ENCODE measurements at places on chromosomes 5 and 9.

- DNase-seq: no peak
These were observed 64.6 kb downstream of the PSMB7 start for GRCh38 chr9:124350494-124351263.

DNA sequence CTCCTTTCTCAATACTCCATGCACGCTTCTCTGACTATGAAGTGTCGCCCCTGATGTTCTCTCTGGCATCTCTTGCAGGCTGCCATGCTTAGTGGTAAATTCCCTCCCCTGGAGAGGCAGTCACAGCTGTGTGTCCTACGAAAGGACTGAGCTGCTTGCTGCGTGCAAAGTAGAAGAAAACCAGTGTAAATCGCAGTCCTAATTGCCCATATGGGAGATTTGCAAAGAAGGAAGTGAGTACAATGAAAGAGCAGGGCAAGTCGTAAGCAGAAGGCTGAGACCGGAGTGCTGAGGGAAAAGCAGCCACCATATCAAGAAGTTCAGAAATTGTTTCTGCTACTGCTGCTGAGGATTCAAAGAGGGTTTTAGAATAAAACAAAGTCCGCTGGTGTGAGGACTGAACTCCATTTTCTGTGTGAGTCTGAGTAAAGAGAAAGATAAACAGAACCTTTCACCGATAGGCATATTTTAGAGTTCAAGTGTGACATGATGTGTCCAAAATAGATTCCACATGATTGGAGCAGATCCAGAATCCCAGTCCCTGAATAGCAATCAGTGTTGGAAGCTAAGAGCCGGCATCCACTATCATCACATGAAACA is 507.8 kb upstream of the MPDZ start:
- DNase-seq: no peak

DNA sequence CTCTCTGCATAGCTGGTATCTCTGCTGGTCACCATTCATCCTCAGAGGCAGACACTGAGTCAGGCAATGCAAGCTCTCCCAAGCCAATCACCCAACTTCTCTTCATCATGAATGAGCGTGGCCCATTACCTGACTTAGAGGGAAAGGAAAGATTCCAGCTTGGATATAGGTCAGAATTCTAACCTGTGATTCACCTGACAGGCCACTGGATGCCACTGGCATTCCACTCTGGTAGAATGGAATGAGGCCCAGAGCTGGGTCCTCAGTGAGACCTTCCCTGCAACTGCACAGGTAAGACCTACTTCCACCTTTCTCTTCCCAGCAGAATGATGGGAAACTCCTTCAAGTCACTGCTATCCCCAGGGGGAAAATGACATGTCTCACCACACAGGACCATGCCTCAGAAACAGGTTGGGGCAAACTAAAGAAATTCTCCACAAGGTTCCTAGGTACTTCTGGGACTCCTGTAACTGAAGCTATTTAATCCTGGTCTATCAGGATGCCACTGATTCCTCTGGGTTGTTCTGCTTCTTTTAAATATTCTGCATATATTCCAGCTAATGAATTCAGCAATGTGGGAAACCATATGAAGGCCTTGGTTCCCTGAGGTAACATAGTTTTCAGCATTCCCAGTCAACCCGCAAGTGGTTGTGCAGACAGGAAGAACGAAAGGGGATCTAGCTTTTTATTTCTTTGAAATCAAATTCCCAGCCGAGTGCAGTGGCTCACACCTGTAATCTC is 62.0 kb downstream of the SUSD1 start:
- DNase-seq: no peak

GRCh38 chr9:102728946-102729345 is 266.2 kb upstream of the CYLC2 start:
- no peak for DNase-seq

GRCh38 chr5:16784843-16785791 is 151.0 kb downstream of the MYO10 start:
- DNase-seq: no peak

- no peak for DNase-seq
These were observed 3.1 kb downstream of the LHX3 start for GRCh38 chr9:136201609-136202453.

- DNase-seq: no peak
These were observed 22.3 kb downstream of the BNC2 start for GRCh38 chr9:16848179-16848578.

DNA sequence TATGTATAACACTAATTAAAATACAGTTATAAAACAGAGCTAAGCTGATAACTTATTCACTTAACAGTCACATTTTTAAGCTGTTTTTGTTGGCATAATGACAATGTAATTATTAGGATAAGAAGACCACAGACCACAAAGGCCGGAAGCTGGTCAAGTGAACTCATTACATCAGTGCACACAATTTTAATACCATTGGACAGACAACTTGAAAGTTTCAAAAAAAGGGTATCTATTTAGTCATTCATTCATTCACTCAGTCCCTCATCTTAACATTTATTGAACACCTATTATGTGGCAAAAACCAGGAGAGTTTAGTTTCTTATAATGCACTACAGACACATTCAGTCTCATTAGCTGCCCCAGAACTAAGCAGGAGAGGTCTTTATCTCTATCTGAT is 11.6 kb downstream of the ERP44 start:
- no peak for DNase-seq

DNA sequence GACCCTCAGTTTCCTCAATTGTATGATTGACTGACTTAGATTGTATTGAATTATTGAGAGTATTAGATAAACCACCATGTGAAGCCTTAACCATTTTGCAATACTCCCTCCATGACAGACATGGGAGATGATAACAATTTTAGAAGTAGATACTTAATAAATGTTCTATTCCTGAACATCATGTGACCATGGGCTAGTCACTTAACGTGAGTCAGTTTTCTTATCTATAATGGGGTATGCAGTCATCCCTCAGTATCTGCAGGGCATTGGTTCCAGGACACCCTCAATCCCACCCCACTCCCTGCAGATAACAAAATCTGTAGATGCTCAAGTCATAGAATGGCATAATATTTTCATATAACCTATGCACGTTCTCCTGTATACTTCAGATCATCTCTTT is 31.0 kb downstream of the SNX18 start:
- DNase-seq: no peak

DNA sequence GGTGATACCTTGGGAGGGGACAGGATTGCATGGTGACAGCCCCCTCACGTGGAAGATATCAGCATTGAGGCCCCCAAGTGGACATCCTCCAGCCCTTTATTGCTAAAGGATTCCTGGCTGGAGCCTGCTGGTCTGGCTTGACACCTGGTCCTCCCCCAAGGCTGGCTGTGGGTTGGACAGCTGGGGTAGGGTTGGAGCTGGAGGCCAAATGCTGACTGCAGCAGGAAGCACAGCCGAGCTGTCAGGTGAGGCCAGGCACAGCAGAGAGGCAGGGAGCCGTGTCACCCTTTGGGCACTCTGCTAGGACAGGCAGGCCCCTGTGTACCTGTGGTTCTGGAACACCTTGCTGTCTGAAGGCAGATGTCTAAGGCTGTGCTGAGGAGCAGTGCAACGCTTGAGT is 2.2 kb downstream of the CACFD1 start:
- no peak for DNase-seq

- DNase-seq: no peak
These were observed 1.5 kb downstream of the WHRN start for GRCh38 chr9:114503522-114504340.

DNA sequence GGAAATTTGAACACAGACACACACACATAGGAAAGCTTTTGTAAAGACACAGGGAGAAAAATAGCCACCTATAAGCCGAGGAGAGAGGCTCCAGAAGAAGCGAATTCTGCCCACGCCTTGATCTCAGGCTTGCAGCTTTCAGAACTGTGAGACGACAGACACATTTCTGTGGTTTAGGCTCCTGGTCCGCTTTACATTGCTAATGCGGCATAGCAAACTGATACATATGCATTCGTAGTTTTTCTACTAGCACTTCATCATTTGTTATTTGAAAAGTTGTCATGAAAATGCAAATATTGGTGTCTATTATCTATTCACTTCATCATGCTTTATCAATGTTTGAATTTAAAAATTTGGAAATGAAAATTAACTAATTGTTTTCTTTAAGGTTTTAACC is 674.9 kb downstream of the SEMA5A start:
- no peak for DNase-seq

- DNase-seq: no peak
These were observed 772.3 kb downstream of the MAT2B start for GRCh38 chr5:164277720-164278119.

DNA sequence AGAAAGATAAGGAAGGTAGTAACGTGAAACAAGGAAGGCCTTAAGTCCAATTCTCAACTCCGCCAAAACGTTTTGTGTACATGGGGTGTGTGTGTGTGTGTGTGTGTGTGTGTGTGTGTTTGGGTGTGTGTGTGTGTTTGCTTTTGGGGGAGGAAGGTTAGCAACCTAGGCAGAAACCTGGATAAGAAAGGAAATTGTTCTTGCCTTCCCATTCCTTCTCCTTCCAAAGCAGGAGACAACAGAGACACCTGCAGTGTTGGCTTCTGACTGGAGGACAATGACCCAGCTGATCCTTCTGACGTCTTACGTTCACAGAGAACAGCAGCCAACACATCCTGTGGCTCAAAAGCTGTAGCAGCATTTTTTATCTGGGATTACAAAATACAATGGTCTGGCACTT is 4.1 kb upstream of the CCNG1 start:
- DNase-seq: no peak

DNA sequence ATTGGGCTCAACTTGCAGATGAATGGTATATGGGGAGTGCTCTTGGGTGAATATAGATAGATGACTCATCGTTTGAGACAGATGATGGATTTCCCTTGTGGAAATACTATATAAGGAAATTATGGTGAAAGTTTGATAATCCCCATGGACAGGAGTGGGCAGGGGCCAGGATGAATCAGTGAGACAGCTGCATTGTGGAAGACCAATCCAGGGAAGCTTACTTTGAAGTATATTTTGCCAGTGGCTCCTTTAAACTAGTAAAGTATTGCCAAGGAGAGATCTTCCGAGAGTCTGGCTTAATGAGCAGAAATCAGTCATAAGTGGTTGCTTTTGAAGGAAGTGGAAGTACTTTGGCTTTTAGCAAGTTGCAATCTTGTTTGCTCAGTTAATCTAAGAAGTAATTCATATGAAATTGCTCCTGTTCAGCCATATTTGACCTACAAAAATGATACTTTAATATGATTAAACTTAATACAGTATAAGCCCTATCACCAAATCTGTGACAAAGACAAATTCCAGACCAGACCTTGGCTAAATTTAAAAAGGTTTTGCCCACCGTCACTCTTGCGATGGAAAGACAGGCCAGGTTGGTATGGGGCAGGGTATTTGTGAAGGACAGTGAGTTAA is 9.3 kb upstream of the TNC start:
- DNase-seq: no peak

DNA sequence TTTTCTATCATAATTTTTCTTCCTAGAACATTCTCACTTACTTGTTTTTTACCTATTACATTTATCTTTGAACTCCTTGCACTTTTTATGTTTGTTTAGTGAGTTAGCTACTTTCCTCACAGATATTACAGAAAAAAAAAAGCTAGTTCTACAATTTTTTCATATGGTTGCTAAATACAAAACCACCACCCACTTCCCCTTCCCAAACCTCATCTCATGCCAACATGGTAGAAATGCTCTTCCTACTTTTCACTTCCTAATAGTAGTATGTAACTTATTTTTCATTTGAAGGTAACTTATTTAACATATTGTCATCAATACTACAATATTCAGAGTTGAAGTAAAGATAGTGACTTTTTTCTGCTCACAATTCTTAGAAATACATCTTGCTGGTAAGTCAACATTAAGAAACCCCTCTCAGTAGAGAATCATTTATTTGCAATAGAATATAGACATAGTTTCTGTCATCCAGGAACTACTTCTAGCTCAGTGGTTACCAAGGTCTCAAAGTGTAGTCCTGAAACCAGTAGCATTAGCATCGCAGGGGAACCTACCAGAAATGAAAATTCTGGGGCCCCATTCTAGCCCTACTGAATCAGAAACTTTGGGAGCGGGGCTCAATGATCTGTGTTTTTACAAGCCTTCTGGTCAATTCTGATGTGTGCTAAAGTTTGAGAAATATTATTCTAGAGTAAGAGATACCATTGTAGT is 1124.6 kb downstream of the DTWD2 start:
- no peak for DNase-seq

- no peak for DNase-seq
These were observed 40.5 kb upstream of the TMC1 start for GRCh38 chr9:72480921-72481320.

DNA sequence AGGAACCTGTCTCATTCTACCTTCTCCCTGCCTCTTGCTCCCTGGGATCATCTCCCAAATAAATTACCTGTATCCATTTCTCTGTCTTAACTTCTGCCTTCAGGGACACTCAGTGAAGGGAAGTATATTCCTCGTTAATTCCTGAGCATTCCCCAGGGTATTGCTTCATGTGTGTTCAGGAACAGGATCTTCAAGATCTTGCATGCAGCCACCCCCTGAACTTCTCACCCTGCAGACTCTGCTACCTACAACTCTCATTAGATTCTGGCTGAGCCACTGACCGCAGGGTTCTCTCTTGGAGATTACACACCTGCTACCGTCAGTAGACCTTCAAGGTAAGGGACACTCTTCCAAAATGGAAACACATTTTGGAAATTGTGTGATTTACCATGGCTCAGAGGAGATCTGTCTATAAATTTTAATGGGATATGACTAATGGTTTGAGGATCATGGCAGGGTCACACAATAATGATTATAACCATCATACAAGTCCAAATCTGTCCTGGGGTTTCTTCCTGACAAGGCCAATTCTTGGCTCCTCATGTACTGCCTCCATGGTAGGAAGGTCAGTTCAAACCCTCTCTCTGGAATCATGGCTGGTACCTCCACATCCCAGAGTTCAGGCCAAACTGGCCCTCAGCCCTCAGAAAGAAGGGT is 38.9 kb upstream of the UGCG start:
- DNase-seq: no peak

DNA sequence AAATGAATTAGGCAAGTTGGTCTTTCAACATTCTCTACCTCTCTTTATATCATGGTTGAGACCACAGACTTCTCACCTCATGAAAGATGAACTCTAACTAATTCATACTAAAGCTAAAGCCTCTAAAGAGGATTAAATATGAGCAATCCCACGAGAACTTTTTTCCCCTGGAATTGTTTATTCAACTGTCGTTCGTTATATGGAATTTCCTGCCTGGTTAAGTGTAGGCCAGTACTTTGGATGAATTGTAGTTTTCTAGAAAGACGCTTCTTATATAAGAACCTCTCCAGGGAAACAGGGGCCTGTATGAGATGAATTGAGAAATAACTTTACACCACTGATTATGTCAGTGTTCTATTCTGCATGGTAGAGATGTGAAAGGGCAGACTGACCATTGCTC is 42.9 kb downstream of the PDCD1LG2 start:
- DNase-seq: no peak

- DNase-seq: no peak
These were observed 24.9 kb upstream of the PTGES start for GRCh38 chr9:129777769-129778130.

- no peak for DNase-seq
These were observed 875 bp downstream of the ACO1 start for GRCh38 chr9:32385152-32385884.
